GM04503 (cell line): ENCODE measurements at places on chromosomes 2 and 18.

- DNase-seq: no peak
Measured at GRCh38 chr2:119126650-119127049, 31.9 kb downstream of the C1QL2 start.

- DNase-seq: no peak
Measured at GRCh38 chr18:59927246-59927825, 27.5 kb downstream of the PMAIP1 start.

DNA sequence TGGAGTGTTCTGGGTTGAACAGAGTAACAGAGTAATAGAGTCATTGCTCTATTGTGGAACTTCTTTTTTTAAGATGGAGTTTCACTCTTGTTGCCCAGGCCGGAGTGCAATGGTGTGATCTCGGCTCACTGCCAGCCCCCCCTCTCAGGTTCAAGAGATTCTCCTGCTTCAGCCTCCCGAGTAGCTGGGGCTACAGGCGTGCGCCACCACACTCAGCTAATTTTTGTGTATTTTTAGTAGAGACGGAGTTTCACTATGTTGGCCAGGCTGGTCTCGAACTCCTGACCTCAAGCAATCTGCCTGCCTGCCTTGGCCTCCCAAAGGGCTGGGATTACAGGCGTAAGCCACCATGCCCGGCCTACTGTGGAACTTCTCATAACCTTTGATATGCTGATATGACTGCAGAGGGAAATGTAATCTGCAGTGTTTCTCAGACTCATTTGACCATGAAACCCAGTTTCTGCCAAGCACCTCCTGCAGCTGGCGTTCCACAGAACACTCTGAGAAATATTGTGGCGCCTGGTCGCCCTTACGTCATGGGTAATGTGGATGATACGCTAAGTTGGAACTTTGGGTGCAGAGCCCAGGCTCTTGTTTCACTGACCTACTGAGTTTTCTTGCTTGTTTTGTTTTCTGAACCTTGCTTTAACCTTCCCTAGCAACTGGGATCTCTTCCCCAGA, 213.8 kb downstream of the BCL2 start:
- no peak for DNase-seq

DNA sequence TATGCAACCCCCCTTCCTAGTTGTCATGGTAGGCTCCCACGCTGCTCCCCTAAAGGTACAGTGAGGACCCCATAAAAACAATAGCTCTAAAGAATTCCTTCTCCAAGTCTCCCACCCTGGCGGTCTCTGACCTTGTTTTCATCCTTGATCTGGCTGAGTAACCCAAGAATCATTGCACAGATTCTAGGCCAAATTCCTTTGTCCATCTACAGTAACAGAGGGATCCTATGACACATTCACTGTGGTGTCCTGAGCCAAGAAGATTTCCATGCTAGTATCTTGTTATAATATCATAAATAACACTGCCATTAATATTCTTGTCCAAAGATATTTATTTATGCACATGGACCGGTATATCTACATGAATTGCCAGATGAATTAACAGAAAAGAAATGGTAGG, 240.2 kb downstream of the CYP26B1 start:
- no peak for DNase-seq

GRCh38 chr2:126208266-126208665, 447.7 kb upstream of the GYPC start:
- DNase-seq: no peak

DNA sequence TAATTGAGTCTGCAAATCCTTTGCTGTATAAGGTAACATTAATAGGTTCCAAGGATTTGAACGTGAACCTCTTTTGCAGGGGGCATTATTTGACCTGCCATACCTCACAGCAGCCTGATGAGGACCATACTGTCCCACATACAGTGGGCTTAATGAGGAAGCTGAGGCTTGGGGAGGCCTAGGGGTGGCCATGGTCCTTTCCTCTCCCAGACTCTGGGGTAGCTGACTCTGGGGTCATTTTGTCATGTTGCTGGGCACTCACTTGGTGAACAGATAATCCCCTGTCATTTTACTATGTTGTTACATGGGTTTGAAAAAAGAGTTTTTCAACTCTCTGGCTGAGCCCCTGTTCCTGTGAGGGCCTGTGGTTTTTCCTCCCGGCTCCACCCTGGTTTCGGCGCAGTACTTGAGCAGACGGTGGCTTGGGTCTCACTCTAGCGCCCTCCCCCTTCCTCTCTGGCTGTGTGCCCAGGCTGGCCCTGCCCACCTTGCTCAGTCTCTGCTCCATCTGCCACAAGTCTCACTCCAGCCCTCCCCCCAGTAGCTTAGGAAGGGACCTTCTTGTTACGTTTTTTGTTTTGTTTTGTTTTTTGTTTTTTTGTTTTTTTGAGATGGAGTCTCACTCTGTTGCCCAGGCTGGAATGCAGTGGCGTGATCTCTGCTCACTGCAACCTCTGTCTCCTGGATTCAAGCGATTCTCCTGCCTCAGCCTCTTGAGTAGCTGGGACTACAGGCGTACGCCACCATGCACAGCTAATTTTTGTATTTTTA, 21.0 kb downstream of the INPP4A start:
- no peak for DNase-seq

DNA sequence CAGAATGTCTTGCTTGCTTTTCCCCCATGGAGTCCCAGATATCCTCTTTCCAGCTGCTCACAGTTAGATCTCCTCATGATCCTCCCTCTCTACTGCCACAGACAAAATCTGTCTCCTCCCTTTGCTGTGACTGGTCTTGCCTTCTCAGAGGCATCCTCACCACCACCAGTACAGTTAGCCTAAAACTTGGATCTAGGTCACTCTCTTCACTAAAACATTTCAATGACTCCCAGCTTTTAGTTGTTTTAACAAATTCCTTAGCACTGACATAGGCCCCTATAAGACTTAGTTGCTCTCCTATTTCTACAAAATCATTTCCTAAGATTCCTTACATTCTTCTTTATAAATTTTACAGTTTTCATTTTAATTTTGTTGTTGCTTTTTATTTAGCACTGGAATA, 734.2 kb upstream of the CHAC2 start:
- DNase-seq: peak; percentile 73

DNA sequence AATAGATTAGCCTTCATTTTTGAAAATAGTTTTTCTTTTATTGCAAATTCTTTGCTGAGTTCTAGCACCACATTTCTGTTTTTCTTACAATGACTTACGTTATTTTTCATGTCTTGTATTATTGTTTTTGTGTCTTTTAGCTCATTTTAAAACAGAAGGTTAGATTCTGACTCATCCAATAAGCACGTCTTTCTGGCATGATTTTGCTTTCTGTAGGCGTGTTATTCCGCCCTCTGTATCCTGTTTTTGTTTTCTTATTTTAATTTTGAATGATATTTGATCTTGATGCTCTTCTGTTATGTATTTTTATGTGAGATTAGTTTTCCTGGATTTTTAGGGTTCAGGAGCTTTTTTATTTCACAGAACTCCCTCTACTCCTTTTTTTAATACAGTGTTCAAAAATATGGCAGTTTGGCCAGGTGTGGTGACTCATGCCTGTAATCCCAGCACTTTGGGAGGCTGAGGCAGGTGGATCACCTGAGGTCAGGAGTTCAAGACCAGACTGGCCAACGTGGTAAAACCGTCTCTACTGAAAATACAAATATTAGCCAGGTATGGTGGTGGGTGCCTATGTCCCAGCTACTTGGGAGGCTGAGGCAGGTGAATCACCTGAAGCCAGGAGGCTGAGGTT, 145.0 kb downstream of the CLIP4 start:
- DNase-seq: peak; percentile 19

- DNase-seq: no peak
Measured at GRCh38 chr2:216679658-216680024, 15.7 kb downstream of the IGFBP5 start.

- no peak for DNase-seq
Measured at GRCh38 chr2:226020176-226020575, 620.7 kb downstream of the NYAP2 start.

DNA sequence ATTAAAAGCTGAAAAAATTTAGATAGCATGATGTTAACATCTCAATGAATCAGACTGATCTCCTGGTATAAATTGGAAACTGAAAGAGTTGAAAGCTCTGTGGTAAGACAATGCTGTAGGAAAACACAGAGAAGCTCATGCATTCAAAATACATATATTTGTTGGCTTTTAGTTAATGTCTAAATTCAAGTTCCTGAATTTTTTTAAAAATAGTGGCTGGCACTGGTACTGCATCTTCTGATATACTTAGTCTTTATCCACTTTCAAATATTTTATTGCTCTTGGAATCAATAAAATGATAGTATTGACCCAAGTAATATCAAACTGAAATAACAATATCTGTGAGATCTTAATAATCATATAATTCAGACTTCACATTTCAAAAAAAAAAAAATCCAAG, 151.4 kb upstream of the FIGN start:
- DNase-seq: no peak

DNA sequence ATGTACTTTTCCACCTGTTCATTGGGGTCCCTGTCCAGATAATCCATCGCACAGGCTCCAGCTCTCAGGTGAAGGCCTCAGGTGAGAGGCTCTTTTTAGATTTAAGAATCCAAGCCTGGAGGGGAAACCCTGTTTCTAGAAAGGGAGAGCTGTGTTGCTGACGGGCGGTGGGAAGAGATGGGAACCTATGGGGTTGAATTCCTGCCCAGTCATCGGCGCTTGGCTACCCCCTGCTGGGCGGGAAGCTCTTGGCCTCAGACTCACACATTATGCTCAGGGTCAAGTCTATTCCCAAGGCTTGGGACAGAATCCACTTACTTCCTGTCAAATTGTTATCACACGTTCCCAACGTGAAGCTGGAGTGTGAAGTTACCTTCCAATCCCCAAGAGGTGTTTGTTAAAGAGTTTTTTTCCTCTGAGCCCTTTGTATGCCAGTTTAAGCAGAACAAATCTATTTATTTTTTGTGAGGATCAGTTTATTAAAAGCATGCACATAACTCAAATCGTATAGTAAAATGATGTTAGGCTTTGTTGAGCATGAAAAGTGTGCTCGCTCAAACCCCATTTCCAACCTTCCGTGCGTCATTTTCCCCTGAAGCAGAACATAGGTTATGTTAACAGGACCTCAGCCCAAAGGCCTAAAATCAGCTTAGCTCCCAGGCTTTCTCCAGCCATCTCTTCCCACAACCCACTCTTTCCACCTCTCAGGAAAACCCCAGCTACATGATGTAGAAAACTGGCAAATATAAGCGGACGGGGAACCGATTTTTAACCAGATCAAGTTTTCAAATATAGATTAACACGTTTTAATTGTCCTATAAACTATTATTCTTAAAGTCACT, 181.7 kb upstream of the ETAA1 start:
- no peak for DNase-seq

- no peak for DNase-seq
Measured at GRCh38 chr18:70848329-70848728, 559.5 kb downstream of the SOCS6 start.

DNA sequence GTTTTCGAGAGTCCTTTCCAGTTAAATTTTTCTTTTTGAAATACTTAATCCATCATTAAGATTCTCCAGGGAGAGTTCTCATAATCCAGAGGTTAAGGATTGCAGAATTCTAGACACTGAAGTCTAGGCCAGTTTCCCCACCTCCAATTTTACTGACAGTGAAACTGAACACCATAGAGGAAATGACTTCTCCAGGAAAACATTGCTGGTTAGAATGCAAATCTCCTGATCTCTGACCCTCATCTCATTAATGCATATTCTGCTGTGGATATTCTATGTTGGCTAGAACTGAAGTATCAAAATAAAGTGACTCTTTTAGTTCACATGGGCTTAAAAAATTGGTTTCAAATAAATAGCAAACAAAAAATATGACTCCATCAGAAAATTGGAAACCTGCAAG, 105.8 kb upstream of the UGP2 start:
- no peak for DNase-seq

DNA sequence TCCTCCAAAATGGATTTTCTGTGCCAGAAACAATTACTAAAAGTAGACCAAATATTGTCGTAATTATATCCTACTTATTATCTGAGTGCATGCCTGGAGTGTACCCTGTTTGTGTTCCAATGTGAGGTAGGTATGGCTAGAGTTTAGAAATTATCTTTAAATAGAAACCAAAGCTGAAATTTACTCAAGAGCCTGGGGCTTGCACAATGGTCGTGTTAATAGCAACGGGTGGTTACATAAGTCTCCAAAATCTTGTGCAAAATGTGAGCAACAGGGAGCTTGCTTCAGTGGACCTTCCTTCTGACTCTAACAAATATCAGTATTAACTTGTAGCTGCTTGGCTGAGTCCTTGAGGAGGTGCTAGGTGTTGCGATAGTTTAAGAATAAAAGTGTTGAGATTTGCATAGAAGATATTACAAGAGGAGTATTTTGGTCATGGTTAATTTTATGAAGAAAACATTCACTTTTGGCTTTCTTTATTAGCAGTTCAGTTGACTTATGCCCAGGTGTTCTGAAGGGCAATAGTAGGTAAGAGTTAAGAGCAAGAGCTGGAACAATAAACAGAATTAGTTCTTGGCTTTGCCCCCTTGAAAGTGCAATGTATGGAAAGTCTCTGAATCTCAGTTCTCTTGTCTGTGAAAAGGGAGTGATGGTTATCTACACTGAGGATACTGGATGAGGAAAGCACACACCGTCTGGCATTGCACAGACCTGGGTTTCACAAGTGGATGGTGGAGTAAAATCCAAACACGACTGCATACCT, 4.6 kb downstream of the CXCR4 start:
- DNase-seq: no peak

- DNase-seq: no peak
Measured at GRCh38 chr18:80225685-80226084, 21.6 kb downstream of the PARD6G start.

GRCh38 chr2:43019025-43019367, 207.4 kb downstream of the ZFP36L2 start:
- DNase-seq: no peak

DNA sequence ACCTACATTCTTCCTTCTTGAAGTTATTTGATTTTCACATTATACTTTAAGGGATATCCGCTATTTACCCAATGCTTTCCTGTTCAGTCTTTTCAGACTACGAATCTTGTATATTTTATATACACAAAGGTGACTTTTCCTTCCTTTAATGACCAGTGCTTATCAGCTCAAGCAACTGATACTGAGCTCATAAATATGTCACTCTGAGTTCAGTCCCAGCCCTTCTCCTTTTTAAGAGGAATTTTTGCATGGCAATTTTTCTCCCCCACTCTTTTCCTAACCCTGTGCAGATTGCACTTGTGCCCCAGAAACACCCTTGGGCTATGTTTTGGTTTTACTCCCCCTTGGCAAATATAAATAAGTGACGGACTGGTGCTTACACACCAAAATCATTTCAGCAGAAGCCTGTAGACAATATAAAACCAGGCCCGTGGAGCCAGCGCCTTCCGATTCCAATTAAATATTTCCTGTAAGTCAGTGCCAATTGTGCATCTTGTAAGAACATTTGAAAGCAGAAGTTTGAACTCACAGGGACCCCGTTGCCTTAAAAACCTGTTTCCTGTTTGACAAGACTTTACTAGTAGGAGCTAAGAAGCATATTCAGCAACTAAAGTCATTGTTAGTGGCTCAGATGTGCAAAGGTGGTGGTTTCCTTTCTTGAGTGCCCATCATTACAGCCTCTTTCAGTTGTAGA, 66.3 kb upstream of the GATA6 start:
- DNase-seq: no peak

GRCh38 chr2:101900375-101900774, 91.4 kb upstream of the IL1R2 start:
- DNase-seq: no peak

DNA sequence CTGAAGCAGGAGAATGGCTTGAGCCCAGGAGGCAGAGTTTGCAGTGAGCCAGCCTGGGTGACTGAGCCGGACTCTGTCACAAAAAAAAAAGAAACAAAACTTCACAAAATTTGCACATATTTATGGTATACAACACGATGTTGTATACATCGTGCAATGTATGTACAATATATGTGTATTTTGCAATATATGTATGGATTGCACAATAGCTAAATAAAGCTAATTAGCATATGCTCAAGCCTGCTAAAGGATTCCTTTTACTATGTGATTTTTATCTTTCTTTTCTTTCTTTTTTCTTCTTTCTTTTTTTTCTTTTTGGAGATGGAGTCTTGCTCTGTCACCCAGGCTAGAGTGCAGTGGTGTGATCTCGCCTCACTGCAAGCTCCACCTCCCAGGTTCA, 368.0 kb upstream of the FAM98A start:
- DNase-seq: no peak
